ENCODE measurements at places on chromosomes 5 and 9. TPM values are rescaled to one million over a fixed set of nuclear protein-coding genes. Genes with fewer than 3 reads are reported as not detected.

- DNase-seq: no peak
These were observed 103.3 kb downstream of the CD180 start for GRCh38 chr5:67093279-67093678.

DNA sequence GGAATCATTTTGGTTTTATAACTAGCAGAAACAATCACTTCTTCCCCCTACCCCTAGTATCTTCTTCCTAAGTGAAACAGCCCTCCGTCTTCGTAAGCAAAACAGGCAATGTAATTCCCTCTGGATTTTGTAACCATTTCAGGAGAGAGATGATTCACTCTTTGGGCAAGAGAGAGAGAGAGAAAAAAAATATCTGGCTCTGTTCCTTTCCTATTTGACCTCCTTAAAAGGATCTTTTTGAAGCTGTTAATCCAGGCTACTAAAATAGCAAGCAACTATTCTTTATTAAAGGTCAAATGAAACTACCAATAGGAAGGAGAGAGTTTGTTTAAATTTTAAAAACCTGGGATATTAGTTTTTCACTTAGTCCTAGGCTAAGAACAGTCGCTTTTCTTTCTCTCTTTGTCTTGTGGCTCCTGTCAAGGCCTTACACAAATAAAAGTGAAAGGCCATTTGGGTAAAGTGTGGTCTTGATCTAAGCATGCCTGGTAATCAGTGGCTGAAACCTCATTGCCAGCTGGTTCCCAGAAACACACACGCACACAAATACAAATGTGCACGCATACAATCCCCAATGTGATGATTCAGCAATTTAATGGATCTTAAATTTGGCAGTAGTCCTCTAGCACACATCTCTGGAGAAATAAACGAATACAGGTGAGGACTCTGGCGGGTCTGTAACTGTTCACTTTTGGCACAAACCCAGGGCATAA is 70.2 kb downstream of the PRUNE2 start:
- no peak for DNase-seq

DNA sequence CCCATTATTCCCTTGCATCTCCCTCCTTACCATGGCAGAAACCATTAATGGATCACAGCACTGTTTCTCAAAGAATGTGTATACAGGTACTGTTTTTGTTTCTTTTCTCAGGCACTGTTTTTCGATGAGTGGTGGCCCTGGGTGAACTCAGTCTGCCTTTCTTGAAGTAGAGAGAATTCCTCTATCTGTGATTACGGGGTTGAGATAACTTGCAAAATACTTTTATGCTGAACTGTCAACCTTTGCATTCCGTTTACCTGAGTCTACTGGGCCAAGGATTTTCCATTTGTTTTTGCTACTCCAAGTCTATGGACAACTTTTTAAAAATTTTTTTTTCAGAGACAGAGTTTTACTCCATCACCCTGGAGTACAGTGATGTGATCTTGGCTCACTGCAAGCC is 82.7 kb upstream of the CLINT1 start:
- no peak for DNase-seq

DNA sequence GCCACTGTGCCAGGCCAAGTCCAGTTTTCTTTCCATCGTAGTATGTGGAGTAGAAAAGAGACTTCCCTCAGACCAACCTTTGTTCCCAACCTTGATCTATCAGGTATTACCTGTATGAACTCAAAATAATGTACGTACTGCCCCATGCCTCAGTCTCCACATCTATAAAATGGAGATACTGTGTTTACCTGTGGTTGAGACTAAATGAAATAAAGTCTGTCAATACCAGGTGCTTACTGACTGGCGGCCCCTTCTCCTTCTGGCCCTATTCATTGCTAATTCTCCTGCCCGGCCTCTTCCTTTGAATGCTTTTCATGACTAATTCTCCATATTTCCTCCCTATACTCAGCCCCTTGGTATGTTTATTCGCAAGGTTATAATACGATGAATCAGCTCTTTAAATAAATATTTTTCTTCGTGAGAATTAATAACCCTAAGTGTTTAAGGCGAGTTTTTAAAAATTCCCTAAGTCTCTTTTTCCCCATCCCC is 89.6 kb upstream of the BASP1 start:
- no peak for DNase-seq

GRCh38 chr5:76733049-76733417 is 17.1 kb downstream of the F2R start:
- DNase-seq: no peak

DNA sequence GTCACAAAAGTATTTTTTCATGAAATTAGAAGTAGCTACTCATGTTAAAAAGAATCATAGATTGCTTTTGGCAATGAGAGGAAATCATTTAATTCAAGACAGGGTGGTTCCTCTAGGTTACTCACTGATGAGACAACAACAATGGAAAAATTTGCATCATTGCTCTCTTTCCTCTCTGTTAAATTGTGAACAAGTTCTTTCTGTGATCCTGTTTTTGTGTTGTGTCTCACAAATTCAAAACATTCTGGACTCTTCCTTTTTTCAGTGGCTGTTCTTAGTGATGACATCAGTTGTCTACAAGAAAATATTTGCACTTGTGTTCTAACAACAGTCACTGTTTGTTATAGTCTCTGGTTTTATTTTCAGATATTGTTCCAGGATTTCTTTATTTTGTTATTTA is 95.3 kb downstream of the XRCC4 start:
- no peak for DNase-seq

DNA sequence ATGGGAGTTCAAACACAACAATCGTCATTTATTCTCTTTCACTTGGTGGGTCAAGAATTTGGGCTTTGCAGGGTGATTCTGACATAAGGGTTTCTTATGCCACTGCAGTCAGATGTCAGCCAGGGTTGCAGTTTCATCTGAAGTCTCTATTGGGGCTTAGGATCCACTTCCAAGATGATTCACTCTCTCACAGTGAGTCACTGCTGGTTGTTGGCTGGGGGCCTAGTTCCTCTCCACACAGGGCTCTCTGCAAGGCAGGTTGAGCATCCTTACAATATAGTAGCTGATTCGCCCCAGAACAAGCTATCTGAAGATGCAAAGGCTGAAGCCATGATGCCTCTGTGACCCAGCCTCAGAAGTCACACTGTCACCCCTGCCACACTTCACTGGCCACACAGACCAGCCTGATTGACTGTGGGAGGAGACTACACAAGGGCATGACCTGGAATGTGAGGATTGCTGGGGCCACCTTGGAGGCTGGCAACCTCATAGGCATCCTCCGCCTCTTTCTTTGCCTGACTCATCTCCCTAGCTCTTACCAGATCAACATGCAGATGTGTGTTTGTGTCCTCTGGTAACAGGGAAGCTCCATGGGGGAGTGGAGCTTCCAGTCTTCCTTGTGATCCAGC is 4.5 kb upstream of the CARD19 start:
- DNase-seq: peak; percentile 28

DNA sequence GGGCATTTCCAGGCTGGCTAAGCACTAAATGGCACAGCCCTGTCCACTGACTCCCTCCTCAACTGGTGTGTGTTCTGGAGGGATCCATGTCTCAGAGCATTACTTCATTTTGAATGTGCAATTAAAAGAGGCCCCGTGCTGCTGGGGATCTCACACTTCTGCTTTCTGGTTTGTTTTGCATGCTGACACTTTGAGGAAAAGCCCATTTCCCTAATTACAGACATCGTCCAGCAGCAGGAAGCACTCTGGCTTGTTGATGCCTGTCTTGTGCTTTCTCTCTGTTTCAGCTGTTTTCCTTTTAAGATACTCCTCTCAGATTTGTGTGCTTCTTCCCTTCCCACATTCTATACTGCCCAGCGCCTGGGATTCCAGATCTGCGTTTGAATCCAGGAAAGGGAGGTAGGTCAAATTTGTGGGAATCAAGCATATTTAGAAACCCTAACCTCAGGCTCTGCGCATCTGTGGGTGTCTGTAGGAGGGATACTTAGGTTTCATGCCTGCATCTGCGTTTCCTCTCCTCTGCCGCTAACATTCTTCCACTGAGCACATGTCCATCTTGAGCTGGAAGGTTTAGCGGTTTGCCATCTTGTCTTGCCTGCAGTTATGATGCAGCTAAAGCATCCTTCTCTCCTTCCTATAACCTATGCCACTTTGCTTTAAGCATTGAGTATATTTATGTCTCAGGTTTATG is 25.7 kb downstream of the SYK start:
- DNase-seq: no peak

- no peak for DNase-seq
These were observed 19.9 kb downstream of the MACROH2A1 start for GRCh38 chr5:135379046-135379654.

The RMRP gene
- 26,785 TPM for total RNA-seq

The AQP3 gene
- total RNA-seq: 7.2 TPM

The RGMB gene
- total RNA-seq: 67.7 TPM

All from colonic mucosa (tissue), 4 donors.